ENCODE measurements at places on chromosomes 5 and 9. TPM values are rescaled to one million over a fixed set of nuclear protein-coding genes. Genes with fewer than 3 reads are reported as not detected.

Gene CDC20B
- not detected for total RNA-seq

Gene HMMR
- 2.6 TPM for total RNA-seq

Gene PCDHA12
- not detected for total RNA-seq

Gene MAN2A1
- 81.4 TPM for total RNA-seq

Gene SPARC
- total RNA-seq: 1,314 TPM

Gene ALDH7A1
- 29.7 TPM for total RNA-seq

Gene CCDC112
- 1.0 TPM for total RNA-seq

Gene PCDHGB2
- 2.1 TPM for total RNA-seq

Gene ARID3C
- not detected for total RNA-seq

Gene TSSK1B
- total RNA-seq: not detected

Gene SLC36A3
- not detected for total RNA-seq

Gene PCA3
- not detected for total RNA-seq

Gene SEC61B
- total RNA-seq: 41.2 TPM

Gene PCDHB13
- total RNA-seq: 1.6 TPM

Gene TYRP1
- total RNA-seq: not detected

Gene GARIN3
- total RNA-seq: not detected

Gene IL17B
- total RNA-seq: 247 TPM

Gene CKMT2
- 92.9 TPM for total RNA-seq

Gene IL12B
- not detected for total RNA-seq

Gene HK3
- 4.2 TPM for total RNA-seq

Gene RUSC2
- total RNA-seq: 29.2 TPM

Gene NSG2
- under 0.01 TPM for total RNA-seq

Gene UBE2D2
- total RNA-seq: 81.9 TPM

Gene RBM22
- total RNA-seq: 18.8 TPM

Gene AIF1L
- 12.0 TPM for total RNA-seq

All from skeletal muscle tissue (tissue), 5 donors.